ENCODE measurements at places on chromosomes 7 and 10. TPM values are rescaled to one million over a fixed set of nuclear protein-coding genes. Genes with fewer than 3 reads are reported as not detected.

DNA sequence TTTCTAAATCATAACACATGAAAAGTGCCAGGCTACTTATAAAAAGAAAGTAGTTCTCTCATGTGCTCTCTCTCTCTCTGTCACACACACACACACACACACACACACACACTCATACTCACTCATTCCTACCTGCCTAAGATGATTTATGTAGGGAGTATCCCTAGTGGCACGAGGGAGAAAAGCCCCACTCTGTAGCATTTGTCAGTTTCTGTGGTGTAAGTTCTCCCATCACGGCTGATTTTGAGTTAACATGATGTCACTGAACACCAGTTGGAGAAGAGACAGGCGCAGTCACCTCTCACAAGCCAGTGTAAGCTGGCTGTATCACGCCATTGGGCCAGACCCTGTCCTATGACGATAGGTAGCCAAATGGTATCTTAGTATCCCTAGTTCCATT, 395.4 kb downstream of the SFMBT2 start:
- no peak for DNase-seq
- H3K27ac ChIP-seq = no peak overlapping the region
- H3K4me1 ChIP-seq = no peaks in the 10 kb centered on the region
- H3K27me3 ChIP-seq = no peaks in the 10 kb centered on the region

GRCh38 chr10:4013651-4014121, 228.7 kb upstream of the KLF6 start:
- H3K27me3 ChIP-seq = no peaks in the 10 kb centered on the region
- no peak overlapping the region for H3K4me3 ChIP-seq
- no peak overlapping the region for H3K27ac ChIP-seq
- DNase-seq = no peak

DNA sequence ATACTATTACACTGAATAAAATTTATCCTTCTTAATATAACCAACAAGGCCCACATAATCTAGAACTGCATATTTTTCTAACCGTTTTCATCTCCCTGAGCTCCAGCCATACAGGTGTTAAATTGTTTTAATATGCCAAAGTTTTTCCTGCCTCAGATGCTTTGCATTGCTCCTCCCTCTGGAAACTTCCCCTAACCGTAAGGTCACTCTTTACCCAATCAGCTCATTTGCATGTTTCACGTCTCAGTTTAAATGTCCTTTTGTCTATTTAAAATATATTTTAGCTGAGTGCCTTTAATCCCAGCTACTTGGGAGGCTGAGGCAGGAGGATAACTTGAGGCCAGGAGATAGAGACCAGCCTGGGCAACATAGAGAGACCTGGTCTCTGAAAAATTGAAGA, 228.5 kb downstream of the ADK start:
- H3K27ac ChIP-seq = no peak overlapping the region
- no peaks in the 10 kb centered on the region for H3K4me1 ChIP-seq
- no peaks in the 10 kb centered on the region for H3K36me3 ChIP-seq
- H3K27me3 ChIP-seq = no peaks in the 10 kb centered on the region
- no peak for DNase-seq
- no peak overlapping the region for H3K4me3 ChIP-seq

DNA sequence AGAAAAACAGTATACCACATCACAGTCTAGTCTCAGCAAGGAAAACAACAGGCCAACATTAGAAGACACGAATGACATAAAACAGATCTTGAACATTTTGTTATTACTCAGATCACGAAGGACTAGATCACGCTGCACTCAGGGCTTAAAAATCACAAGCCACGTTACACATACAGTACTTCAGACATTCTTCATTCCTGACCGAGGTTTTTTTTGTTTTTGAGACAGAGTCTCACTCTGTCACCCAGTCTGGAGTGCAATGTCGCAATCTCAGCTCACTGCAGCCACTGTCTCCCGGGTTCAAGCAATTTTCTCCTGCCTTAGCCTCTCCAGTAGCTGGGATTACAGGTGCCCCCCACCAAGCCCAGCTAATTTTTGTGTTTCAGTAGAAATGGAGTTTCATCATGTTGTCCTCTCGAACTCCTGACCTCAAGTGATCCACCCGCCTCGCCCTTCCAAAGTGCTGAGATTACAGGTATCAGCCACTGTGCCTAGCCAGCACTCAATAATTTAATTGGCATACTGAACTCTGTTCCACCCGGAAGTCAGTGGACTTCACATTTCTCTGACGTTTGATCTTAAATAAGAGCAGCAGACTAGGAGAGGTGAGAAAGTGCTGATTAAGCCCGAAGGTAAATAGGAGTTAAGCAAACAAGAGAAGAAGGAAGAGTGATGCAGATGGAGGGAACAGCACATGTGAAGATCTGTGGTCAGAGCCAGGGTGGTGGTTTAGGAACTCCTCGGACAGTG, 3.5 kb downstream of the AIMP2 start:
- H3K4me3 ChIP-seq = no peak overlapping the region
- H3K4me1 ChIP-seq = no peaks in the 10 kb centered on the region
- DNase-seq = no peak
- no peak overlapping the region for H3K27ac ChIP-seq
- peaks cover 27% of the 10 kb centered on the region for H3K36me3 ChIP-seq

GRCh38 chr7:26213807-26214515, 12.4 kb downstream of the CBX3 start:
- H3K4me3 ChIP-seq = no peak overlapping the region
- no peak for DNase-seq
- peaks cover 34% of the 10 kb centered on the region for H3K36me3 ChIP-seq
- no peak overlapping the region for H3K27ac ChIP-seq
- no peaks in the 10 kb centered on the region for H3K27me3 ChIP-seq

DNA sequence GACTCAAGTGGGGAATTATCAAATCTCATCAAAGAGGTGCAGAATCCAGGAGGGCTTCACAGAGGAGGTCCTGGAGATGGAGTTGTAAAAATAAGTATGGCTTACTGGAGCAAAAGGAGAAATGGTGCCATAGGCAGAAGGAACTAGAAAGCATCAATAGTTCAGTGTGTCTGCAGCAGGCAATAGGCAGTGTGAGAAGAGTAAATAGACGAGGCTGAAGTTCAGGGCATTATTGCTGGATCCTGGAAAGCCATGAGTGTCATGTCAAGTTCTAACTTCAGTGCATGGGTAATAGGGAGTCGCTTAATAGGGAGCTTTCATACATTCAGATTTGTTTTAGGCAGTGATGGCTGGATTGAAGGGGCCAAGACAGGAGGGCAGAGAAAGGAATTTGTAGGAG, 39.3 kb downstream of the CYP26A1 start:
- DNase-seq = no peak
- no peak overlapping the region for H3K27ac ChIP-seq
- no peaks in the 10 kb centered on the region for H3K4me1 ChIP-seq
- H3K36me3 ChIP-seq = no peaks in the 10 kb centered on the region

GRCh38 chr7:90599892-90600555, 3.9 kb downstream of the CDK14 start:
- no peak overlapping the region for H3K4me3 ChIP-seq
- no peaks in the 10 kb centered on the region for H3K27me3 ChIP-seq
- H3K27ac ChIP-seq = no peak overlapping the region
- no peaks in the 10 kb centered on the region for H3K4me1 ChIP-seq
- H3K36me3 ChIP-seq = no peaks in the 10 kb centered on the region

DNA sequence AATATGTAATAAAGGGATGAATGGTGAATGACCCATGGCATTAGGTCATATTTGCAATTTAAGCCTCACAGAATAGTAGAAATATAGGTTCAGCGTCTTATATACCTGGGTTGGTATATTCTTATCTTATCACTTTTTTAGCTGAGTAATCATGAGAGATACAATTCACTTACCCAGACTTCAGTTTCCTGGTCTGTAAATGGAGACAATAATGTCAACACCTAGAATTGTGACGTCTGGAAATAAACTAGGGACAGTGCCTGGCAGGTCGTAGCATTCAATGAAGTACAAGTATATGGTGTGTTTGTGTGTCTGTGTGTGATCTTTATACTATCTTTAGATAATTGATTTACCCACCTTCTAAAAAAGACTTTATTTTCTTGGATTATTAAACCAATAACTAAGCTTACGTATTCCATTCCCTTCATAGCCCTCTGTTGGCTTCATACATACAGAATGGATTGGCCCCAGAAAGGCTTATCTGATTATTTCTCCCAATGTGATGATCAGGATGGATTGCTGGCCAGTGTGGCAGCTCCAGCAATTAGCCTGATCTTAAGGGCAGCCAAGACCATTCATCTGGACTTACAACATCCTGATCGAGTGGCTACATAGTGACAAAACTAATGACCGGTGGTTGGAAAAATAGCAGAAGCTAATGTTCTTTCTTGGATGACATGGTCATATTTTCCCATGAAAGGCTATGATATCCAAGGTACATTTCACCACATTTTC, 121.2 kb upstream of the NPVF start:
- DNase-seq = no peak
- H3K4me1 ChIP-seq = no peaks in the 10 kb centered on the region
- H3K36me3 ChIP-seq = no peaks in the 10 kb centered on the region
- H3K27me3 ChIP-seq = no peaks in the 10 kb centered on the region
- H3K4me3 ChIP-seq = no peak overlapping the region

DNA sequence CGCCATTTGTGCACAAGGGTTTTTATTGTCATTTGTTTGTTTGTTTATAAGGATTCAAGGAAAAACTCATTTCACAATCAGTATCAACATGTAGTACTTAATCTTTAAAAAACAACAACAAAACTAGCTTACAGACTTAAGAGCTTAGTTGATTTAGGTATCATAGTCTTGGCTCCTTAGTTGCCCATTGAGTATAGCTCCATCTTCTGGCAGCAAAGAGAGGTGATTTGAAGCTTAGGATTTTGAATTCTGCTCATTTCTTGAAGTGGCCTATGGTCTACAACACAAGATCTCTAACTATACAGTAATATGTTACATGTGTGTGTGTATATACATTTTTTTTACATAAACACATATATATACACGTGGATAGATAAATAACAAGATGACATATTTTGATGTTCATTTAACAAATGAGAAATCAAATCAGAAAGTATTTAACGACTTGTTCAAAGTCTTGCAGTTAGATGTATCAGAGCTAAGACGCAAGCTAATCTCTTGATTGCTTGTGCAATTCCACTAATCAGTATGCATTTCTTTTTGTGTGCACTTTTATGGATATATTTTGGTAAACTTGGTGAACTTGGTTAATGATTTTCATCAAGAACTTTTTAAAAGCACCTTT, 307.3 kb downstream of the CAMK1D start:
- H3K27me3 ChIP-seq = no peaks in the 10 kb centered on the region
- H3K27ac ChIP-seq = no peak overlapping the region
- H3K4me3 ChIP-seq = no peak overlapping the region
- no peaks in the 10 kb centered on the region for H3K36me3 ChIP-seq

- DNase-seq = no peak
- no peak overlapping the region for H3K4me3 ChIP-seq
- no peaks in the 10 kb centered on the region for H3K4me1 ChIP-seq
- no peaks in the 10 kb centered on the region for H3K36me3 ChIP-seq
- H3K27me3 ChIP-seq = no peaks in the 10 kb centered on the region
These were observed 574.4 kb downstream of the PTPRN2 start for GRCh38 chr7:158013085-158013668.

DNA sequence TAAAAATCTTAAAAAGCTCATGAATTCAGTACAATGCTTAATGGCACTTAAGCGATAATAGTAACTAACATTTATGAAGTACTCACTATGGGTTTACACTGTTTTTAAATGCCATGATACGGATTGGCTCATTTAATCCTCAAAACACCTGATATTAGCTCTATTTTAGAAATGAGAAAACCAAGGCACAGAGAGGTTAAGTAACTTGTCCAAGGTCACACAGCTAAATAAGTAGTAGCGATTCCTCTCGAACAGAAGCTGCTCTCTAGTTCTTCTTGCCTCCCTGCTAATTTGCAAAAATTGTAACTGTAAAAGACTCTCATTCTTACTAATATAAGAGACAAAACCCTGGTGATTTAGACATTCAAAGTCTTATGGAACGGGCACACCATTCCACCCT, 110.7 kb upstream of the RHEB start:
- peaks cover 9% of the 10 kb centered on the region for H3K36me3 ChIP-seq
- H3K27ac ChIP-seq = peak overlapping the region; percentile 92
- H3K4me1 ChIP-seq = peaks cover 51% of the 10 kb centered on the region
- no peak for DNase-seq
- no peaks in the 10 kb centered on the region for H3K27me3 ChIP-seq

DNA sequence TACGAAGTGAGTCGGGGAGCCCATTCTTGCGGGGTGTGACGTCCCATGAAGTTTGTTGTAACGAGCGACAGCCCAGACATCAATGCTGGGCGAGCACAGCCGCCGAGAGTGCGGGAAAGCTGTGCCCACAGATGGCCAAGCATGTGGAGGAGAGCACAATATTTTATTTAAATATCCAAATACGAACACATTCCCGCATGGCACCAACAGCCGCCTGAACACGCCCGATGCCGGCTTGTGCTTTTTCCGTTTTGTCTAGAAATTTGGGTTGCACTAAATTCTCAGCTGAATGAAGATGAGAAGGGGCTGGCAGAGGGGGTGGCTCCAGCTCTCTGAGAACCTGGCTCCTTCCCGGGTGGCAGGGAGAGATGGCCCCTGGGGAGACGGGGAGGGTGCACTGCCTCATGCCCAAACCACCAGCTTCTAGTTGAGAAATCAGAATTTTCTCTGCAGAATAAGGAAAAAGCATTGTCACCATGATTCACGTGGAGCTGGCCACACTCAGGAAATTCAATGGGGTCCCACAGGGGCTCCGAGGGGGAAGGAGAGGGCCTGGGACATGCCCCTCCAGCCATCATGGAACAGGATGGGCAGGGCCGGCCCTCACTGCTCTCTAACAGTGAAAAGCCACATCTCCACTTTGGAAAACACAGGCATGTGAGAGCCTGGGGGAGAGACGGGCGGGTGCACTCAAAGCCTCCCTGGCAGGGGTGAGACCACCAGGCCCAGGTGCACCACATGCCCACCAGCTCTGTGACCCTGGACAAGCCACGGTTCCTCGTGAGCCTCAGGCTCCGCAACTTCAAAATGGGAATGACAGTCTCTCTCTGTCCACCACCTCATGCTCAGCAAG, 48.3 kb downstream of the EBF3 start:
- H3K4me3 ChIP-seq = no peak overlapping the region
- no peak overlapping the region for H3K27ac ChIP-seq
- no peak for DNase-seq
- H3K27me3 ChIP-seq = no peaks in the 10 kb centered on the region
- H3K36me3 ChIP-seq = no peaks in the 10 kb centered on the region

The RFC2 gene
- 8.5 TPM for total RNA-seq

The SPAM1 gene
- not detected for total RNA-seq

The TNKS2 gene
- total RNA-seq = 21.8 TPM

The RADIL gene
- total RNA-seq = 7.7 TPM

The CUBN gene
- 0.15 TPM for total RNA-seq

The HEPACAM2 gene
- 0.22 TPM for total RNA-seq

The TLX1 gene
- total RNA-seq = not detected

The WDFY4 gene
- 2.0 TPM for total RNA-seq

The SPDYE8 gene
- not detected for total RNA-seq

The VWC2 gene
- 1.7 TPM for total RNA-seq

The ZNF655 gene
- total RNA-seq = 36.2 TPM

The MMP21 gene
- total RNA-seq = 0.67 TPM

The LRRC17 gene
- total RNA-seq = 1.8 TPM

The CCZ1B gene
- 18.5 TPM for total RNA-seq

All from right atrium auricular region (tissue), 2 donors.